ENCODE measurements at places on chromosomes 7 and 10.

DNA sequence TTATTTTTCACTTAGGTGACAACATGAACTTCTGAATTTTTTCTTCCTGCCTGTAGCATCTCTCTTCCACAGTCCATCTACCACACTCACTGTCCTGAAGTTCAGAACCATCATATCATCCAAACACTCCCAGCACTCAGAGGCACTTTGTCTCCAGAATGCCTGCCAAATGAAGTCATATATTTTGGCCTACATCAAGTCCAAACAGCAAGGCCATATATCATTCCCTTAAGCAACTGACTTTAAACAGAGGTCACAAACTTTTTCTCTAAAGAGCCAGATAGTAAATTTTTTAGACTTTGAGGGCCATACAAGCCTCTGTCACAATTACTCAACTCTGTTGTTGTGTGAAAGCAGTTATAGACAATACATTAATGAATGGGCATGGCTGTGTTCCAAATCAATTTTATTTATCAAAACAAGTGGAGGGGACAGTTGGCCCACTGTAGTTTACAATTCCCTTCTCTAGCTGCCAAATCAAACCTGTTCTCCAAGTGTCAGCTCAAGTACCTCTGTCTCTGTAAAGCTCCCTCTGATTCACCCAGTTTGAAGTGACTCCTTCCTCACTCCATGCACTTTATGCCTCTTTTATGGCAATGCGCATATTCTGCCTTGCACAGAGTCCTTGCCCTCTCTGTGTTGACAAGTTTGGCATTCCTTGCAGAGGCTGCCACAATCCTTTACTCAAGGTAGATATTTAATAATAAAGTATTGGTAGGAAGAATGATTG is 305.7 kb downstream of the FZD1 start:
- DNase-seq = no peak

DNA sequence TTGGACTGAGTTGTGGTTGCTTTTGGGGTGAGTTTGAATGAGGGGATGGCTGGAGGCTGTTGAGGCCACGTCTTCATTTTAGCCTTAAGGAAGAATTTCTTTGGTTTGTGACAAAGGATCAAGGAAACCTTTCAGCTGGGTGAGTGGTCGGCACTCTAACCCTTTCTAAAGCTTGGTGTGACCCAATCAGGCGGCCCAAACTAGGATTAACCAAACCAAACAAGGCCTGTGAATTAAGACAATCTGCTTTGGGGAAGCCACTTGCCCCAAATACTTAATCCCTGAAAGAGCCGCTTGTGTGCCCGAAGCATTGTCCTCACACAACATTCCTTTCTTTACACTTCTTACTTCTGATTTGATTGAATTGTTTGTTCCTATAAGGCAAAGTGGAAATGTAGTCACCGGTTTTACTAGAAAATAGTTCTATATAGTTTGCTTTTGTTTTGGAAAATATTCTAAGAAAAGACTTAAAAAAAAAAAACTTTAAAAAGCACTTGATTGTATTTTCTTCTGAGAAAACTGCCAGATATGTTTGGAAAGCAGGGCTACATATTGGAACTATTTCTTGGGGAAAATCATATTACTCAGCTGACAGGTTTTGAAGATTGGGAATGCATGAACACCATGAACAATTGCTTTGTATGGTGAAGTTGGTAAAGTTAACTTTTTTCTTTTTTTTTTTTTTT is 272.4 kb upstream of the BMPER start:
- no peak for DNase-seq

GRCh38 chr7:3246127-3246526 is 54.9 kb upstream of the SDK1 start:
- DNase-seq = no peak

DNA sequence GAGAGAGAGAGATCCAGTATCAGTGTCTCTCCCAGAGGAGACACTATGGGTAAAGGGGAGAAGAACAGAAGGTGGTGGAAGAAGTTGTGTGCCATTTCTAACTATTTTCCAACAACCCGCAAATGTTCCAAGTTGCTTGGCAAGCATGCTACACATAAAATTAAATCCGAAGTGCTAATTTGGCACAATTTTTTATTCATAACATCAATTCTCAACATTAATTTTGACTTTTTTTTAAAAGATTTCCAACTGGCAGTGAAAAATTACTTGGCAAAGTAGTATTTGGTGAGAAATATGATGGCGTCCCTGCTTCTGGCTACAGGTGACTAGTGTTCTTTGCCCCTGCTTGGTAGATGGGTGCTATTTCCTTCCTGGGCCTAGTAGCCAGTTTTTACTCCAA is 622.0 kb downstream of the SORCS1 start:
- DNase-seq = no peak

GRCh38 chr10:7306147-7306546 is 104.7 kb downstream of the SFMBT2 start:
- DNase-seq = no peak

- DNase-seq = no peak
Observed at GRCh38 chr7:16419859-16420258, 1.5 kb downstream of the CRPPA start.

DNA sequence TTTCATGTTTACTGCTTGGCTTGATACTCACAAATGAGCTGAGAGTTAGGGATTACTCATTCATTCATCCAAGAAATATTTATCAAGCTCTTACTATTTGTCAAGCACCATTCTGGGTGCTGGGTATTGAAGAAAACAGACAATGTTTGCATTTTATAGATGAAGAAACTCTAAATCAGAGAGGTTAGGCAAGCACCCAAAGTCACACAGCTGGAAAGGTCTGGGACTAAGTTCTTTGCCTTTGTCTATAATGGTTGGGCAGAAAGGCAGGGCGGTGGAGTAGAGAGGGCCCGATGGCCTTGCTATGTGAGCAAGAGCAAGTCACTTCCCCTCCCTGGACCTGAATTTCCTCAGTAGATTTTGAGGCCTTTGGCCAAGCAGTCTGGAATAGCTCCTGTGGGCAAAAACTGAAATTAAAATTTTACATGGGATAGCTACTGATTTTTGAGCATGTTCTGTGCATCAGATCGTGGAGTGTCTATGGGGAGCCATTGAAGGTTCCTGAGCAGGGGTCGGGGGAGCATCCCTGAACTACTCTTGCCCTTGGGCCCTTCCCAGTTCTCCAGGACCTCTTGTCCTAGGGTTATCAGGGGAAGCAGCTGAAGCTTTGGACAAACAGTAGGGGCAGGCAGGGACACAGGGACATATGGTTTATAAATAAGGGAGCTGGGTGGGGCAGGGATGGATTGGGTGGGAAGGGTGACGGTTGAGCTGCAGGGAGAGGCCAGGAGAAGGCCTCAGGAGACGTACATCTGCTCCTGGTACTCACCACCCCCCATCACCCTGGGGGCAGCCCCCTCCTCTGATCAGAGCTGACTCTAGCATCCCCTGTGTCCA is 23.3 kb downstream of the AQP1 start:
- DNase-seq = no peak

- no peak for DNase-seq
Observed at GRCh38 chr10:110508159-110508788, 10.6 kb downstream of the DUSP5 start.

- DNase-seq = no peak
Observed at GRCh38 chr7:93902777-93903423, 3.5 kb upstream of the GNGT1 start.

- DNase-seq = no peak
Observed at GRCh38 chr10:11149807-11150141, 132.1 kb downstream of the CELF2 start.

DNA sequence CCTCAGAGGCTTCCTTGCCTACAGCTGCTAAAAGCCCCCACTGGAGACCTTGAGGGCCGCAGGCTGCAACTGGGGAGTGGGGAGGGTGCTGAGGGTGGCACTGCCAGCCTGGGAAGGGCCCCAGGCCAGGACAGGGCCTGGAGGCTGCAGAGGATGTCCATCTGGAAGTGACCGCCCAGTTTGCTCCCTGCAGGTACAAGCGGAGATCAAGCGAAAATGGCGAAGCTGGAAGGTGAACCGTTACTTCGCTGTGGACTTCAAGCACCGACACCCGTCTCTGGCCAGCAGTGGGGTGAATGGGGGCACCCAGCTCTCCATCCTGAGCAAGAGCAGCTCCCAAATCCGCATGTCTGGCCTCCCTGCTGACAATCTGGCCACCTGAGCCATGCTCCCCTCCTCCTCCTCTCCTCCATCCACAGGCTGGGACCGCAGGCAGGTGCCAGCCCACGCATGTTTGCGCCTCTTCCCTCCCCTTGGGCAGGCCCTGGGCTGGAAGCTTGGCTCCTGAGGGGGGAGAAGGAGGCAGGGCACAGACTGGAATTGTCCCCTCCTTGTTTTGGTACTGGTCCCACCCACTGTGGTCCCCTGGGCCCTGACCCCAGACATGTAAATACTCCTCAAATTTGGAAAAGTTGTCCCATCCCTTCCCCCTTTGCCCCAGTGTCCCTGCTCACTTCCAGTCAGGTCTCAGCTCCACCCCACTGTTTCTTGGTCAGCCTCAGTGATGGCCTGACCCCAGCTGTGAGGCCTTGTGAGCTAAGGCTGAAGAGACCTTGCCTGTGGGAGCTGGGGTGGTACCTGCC is 54.4 kb downstream of the ADCYAP1R1 start:
- no peak for DNase-seq

DNA sequence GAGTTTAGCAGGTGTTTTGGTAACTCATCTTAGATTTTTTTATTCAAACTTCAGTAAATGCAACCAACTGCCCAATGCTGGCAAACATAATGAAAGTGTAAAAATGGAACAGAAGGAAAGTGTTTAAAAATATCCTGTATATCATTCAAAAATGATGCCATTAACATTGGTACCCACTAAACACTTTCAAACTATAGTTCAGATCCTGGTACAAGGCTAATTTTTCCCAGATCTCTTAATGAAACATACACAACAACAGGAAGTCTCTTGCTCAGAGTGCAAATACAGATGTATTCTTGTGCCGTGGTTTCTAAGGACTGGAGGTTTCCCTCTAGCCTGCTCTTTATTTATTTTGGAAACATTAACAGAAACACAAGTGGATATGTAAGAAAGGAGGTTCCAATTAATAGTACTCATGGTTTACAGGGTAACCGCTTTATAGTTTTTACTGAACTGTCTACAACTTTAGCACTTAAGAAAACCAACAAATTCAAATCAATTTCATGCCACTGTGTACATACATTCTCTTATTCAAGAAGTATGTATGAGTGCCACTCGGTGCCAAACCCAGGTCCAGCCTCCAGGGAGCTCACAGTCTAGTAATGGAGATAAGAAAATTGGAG is 176.0 kb upstream of the AKR1E2 start:
- no peak for DNase-seq
